Testis (tissue), 5 donors: ENCODE measurements at places on chromosomes 1 and 21.

DNA sequence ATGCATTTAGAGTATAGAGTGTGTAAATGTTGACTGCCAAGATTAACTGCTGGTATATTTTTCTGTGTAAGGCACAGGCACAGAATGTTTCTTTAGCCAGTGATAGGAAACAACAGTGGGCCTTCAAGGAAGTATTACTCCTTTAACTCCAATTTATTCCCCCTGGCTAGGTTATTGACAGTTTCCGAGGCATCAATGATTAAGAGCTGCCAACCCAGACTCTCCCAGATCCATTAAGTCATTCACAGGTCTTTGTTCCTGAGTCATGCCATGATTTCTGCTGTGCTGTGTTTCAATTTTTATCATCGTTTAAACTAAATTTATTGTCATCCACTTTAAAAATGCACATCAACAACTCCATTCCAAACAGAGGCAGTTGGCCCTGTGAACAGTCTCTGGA is 9.2 kb downstream of the ZNF648 start:
- DNase-seq: no peak

DNA sequence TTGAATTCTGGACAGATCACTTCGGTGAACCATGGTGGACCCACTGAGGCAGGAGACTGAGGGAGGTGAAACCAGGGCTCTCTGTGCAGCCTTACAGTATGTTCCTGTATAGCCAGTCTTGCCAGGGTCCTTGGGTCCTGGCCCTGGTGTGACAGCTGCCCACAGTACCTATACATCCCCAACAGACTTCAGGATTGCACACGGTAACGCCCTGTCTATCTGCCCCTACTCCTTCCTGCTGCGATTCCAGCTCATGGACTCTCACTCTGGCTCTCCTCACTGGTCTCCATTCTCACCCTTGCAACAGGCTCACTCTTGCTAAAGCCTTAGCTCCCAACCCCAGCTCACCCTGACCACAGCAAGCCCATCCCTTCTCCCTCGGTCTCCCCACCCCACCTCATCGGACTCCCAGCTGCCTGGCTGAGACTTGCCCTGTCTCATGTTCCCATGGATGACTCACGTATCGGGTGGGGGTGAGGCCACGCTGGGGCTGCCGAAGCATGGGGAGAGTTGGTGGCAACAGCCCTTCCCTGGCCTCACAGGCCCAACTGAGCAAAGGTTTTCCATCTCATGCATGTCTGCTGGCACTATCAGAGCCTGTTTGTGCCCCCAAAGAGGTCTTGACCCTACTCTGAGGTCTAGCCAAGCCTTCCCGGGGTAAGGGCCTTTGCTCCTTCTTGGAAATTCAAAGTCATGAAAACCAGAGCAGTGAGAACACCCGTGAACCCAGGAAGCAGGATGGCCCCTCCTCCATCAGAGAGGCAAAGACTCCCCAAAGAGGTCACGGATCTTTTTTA is 7.1 kb downstream of the PHLDA3 start:
- peak; percentile 66 for DNase-seq

GRCh38 chr1:156693848-156694689 is 11.3 kb downstream of the CRABP2 start:
- peak; percentile 51 for DNase-seq

GRCh38 chr1:64290420-64290819 is 87.0 kb downstream of the UBE2U start:
- no peak for DNase-seq

GRCh38 chr1:214012418-214012817 is 24.6 kb downstream of the PROX1 start:
- DNase-seq: no peak

DNA sequence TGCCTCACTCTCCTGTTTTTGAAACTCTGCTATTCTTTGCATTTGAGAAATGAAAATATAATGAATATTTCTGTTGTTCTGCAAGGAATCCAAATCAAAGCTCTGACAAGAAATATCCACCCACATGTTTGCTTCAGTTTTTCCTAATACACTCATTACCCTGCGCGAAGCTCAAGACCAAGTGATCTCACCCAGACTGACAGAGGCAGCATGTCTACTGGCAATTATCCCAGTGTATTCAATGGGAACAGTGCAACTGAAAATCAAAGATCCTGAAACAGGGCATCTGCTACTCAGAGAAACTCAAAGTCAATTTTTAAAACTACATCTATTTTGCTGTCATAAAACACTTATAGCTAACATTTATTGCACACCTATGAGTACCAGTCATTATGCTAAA is 321.0 kb upstream of the LRRC7 start:
- no peak for DNase-seq

DNA sequence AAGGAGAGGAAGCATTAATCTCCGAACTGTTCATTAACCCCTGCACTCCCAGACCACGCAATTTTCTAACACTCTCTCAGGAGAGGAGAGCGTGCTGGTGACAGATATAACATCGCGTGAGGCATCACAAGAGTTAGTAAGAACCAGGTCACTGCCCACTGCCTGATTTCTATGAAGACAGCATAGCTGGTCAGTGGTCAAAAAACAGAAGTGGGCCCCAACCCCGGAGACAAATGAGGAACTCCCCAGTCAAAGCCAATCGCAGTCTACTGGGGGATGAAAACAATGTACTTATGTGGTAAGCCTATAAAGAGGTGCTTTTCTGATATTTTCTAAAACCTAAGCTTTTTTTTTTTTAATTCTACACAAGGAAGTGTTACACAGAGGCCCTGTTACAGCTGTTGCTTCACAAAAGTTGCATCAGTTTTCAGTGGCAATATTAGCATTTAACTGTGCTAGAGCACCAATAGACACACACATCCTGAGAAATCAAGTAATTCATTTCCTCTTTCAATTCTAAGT is 231.8 kb upstream of the IRF2BP2 start:
- peak; percentile 30 for DNase-seq

DNA sequence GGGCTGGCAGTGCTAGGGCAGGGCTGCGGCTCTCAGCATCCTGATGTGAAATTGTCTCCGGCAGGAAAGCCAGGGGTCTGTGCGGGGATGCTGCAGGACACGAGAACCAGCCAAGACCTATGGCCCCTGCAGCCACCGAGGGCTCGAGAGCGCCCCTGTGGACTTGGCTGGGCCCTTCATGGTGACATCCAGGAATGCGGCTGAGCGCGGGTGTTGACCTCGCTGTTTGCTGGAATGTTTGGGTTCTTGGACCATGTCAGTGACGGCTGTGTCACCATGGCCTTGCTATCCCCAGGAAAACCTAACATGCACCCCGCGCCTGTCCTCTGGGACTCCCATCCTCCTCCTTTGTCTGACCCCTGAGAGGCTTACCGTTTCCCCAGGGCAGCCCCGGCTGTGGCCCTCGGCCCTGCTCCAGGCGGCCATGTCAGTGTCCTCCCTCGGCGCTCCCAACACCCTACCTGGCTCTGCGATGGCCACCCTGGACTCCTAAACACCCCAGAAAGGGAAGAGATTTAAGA is 14.3 kb upstream of the C1orf174 start:
- DNase-seq: no peak

DNA sequence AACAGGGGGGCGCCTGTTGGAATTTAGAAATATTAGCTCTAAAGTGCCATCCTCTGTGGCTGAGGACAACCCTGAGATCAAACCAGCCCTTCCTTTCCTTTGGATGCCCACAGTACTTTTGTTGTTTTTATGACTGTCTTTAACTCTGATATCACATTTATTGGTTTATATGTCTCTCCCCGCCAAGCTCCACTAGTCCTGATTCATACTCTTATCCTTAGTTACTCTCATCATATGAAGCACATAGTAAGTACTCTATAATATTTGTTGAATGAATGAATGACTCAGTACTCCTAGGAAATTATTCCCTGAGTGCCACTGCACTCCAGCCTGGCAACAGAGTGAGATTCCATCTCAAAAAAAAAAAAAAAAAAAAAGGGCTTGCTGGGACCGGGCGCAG is 22.6 kb upstream of the NRDC start:
- no peak for DNase-seq

- DNase-seq: peak; percentile 91
Observed at GRCh38 chr1:226677027-226678020, 61.8 kb downstream of the ITPKB start.

DNA sequence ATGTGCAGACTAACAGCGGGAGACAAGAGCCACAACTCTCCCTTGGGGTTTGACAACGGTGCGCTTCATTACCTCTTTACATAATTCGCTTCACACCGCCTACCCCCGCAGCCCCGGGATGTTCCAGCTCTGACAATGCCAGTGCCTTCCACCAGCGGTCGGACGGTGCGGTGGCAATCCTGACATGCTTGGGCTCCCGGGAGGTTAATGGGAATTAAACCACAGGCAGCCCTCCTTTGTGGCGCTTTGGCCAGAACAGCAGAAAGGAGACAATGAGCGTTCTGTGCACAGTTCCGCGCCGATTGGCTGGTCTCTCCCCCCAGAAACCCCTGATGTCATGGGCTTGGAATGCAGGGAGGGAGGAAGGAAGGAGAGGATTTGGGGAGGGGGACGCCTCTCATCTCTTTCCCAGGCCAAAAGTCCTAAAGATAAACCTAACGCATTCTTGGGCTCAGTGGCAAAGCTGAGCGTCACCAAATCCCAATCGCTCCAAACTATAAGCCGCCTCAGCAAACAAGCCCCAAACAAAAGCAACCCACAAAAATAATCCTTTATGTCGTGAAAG is 1.3 kb downstream of the CNN3 start:
- peak; percentile 67 for DNase-seq
